Mucosa of descending colon (tissue), 3 donors: ENCODE measurements at places on chromosomes 4 and X. TPM values are rescaled to one million over a fixed set of nuclear protein-coding genes. Genes with fewer than 3 reads are reported as not detected.

The TMEM150C gene
- total RNA-seq = 9.4 TPM

The FOXR2 gene
- not detected for total RNA-seq

The VCX3B gene
- not detected for total RNA-seq

The SGMS2 gene
- total RNA-seq = 43.2 TPM
